ENCODE measurements at places on chromosomes 7 and 10. TPM values are rescaled to one million over a fixed set of nuclear protein-coding genes. Genes with fewer than 3 reads are reported as not detected.

GRCh38 chr7:155861480-155861868 lies 49.2 kb upstream of the SHH start:
- DNase-seq = no peak

DNA sequence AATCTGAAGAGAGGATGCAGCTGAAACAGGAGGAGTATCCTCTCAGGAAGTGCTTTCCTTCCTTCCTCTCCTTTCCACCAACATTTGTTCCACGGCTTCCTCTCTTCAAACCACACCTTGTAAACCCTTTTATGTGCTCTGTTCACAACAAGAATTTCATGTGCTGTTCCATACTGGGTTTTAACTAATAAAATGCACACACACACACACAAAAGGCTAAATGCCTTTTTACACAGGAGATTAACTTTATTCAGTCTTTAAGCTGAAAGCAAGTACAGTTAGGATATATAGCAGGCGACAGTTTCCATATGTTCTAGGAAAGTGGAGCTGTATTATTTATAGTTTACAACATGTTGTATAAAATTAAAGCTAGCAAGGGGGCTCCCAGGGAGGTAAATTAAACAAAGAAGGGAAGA lies 106.7 kb downstream of the REEP3 start:
- peak; percentile 17 for DNase-seq

- peak; percentile 69 for DNase-seq
Observed at GRCh38 chr10:132724446-132724845, 61.5 kb downstream of the NKX6-2 start.

DNA sequence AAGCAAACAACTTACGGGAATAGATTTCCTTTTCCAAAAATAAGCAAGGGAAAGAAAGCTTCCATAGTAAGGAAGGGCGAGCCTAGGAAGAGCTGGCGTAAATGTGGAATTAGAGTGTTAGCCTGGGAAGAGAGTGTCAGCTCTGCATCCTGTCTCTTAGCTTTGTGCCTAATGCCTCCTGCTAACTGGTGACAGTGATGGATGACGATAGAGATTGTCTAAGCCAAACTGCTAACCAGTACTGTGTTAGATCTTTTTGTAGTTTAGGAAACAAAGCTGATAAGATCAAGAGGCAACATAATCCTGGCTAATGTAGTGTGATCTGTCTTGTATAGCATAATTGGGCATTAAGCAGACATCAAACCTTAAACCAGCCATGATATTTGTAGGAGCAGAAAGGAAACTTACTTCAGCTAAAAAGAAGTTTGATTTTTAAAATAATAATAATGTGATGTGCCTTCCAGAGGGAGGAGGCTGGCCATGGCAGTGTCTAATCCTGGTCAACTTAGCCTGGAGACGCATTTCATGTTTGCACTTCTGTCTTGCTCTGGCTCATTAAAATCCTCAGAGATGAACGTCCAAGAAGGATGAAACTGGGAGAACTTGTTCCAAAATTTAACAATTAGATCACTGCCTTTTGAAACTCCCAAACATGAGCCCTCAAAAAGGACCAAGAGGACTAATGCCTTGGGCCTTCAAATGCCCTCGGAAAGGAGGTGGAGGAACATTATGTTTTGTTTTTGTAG lies 85.1 kb downstream of the FAM204A start:
- DNase-seq = no peak

- DNase-seq = peak; percentile 84
Observed at GRCh38 chr7:3559278-3559677, 258.2 kb downstream of the SDK1 start.

DNA sequence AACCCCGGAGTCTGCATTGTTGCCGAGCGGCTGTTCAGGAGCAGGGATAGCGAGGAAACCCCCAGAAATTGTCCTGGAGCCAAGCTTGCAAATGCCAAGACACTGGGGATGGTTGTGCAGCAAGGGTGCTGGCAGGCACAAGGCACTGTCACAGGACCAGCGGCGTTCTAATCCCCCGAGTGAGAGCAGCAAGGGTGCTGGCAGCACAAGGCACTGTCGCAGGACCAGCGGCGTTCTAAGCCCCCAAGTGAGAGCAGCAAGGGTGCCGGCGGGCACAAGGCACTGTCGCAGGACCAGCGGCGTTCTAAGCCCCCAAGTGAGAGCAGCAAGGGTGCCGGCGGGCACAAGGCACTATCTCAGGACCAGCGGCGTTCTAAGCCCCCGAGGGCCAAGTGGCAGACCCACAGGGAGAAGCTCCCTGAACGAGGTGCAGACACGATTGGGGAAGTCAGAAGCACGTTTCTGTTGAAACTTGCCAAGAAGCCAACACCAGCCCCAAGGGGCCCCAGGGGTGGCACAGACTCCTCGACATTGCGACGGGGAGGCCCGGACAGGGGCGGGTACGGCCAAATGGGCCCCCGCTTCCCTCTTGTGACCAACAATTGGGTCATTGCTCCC lies 40.4 kb upstream of the INPP5A start:
- DNase-seq = no peak

GRCh38 chr7:131011976-131012375 lies 278.0 kb upstream of the KLF14 start:
- DNase-seq = peak; percentile 36

PAPOLB gene
- total RNA-seq = not detected
